ENCODE measurements at places on chromosomes 6 and 20.

- DNase-seq = no peak
These were observed 3.7 kb upstream of the LPIN3 start for GRCh38 chr20:41336711-41337492.

DNA sequence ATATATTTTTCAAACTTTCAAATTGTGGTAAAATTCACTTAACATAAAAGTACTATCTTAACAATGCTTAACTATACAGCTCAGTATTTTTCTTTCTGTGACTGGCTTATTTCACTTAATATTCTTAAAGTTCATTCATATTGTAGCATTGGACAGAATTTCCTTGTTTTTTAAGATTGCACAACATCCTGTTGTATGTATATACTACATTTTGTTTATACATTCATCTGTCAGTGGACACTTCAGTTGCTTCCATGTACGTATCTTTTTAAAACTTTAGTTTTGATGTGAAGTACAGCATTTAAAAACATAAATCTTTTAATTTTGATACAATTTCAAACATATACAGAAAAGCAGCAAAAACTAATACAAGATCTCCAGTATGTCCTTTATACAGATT, 220.7 kb downstream of the ZFAND3 start:
- no peak for DNase-seq

DNA sequence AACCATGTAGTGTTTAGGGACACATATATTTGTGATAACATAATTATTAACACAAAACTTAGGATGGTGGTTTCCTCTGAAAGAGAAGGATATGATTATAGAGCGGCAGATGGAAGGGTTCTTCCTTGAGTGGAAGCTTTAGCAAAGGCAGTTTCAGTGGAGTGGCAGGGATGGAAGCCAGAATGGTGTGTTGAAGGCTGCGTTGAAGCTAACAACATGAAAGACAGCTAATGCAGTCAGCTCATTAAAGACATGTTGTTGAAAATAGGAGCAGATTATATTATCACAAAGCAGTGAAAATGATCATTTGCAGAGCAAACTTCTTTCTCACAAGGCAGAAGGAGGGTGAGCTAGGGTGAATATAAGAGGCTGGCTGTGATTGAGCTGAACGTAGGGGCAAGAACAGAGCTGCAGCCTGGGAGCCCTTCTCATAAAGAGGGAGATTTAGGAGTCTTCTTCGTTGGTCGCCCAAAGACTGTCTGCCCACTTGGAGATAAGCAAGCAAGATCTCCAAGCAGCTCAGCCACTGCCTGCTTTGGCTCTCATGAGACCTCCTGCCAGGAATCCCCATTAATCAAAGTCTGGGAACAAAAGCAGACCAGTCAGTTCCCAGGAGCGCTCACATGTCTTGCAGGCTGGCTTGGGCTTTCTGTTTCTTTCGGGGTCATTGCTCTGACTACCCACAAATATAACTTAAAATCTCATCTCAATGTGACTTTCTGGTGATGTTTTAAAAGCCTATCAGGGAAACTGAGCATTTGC, 2.6 kb upstream of the ANKRD6 start:
- no peak for DNase-seq

DNA sequence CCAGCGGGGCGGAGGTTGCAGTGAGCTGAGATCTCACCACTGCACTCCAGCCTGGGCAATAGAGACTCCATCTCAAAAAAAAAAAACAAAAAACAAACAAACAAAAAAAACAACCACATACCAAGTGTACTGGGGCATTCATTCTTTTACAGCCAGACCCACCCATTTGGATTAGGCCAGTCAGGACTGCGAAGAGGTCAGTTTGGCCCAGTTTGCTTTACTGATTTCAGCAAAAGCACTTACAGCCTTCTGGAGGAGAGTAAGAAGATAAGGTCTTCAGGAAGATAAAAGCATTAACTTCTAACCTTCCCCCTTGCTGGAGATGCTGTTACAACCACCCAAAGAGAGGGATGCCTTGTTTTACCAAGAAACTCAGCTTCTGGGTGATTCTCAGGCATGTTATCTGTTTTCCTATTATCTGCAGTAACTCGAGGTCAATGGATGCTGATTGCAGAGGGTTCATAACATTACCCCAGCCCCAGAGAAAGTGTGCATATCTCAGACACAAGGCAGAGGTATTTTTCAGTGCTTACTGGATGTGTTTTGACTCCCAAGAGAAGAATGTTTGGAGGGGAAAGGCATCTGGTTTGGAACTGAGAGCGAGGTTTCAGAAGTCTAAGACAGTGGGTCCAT, 118.9 kb downstream of the RIN2 start:
- no peak for DNase-seq

- no peak for DNase-seq
These were observed 82.2 kb downstream of the TBXT start for GRCh38 chr6:166085500-166085899.

DNA sequence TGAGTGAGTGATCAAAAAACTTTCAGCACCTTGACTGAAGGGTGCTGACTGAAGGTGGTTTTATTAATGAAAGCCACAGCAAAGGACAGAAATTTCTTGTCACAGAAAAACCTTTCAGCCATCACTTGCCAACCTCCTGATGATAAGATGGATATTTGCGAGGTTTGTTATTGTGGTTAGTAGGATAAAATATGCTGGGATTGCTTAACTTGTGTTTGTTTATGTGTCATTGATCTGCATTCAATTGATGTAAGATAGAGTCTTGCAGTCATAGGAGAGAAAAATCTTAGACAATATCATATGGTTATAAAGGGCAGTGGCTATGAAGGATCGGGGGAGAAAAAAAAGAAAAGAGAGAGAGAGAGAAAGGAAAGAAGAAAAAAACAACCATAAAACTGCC, 1.2 kb downstream of the TSBP1 start:
- DNase-seq = no peak

DNA sequence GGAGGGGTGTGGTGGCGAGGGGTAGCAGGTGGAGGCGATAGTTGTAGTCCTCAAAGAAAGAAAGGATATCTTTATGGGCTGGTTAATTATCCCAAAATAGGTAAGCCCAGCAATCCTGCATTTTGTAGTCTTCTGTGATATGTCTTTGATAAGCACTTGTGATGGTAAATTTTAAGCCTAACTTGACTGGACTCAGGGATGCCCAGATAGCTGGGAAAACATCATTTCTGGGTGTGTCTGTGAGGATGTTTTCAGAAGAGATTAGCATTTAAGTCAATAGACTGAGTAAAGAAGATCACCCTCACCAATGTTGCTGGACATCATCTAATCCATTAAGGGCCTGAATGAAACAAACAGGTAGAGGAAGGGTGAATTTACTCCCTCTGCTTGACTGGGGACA, 124.8 kb upstream of the RIPOR2 start:
- DNase-seq = no peak

- DNase-seq = no peak
These were observed 1.3 kb downstream of the LKAAEAR1 start for GRCh38 chr20:64082820-64083377.

- DNase-seq = no peak
These were observed 137.8 kb downstream of the MYB start for GRCh38 chr6:135318738-135319469.

Data from NCI-H2171 treated with DMSO at 0.1 percent for 48 hours (cell line).